ENCODE measurements at places on chromosomes 12 and 14. TPM values are rescaled to one million over a fixed set of nuclear protein-coding genes. Genes with fewer than 3 reads are reported as not detected.
A peak's percentile ranks its signal among the peaks of the same experiment; 100 is the strongest.

DNA sequence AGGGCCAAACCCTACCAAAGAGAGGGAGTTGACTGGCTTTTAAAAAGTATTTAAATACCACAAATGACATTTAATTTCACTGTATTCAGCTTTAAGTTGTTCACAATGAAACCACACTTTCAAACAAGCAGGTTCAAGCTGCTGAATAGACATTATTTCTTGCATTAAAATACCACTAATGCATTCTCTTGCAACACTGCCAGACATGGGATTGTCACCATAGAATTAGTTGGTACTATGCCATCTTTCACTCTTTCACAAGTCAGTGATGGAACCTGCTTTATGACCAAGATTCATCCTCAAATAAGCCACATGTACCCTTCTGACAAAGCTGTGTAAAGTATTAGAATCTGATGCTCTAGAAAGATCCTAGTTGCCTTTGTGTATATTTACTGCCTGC, 239.4 kb downstream of the PAWR start:
- H3K4me3 ChIP-seq: no peak overlapping the region
- DNase-seq: no peak
- no peaks in the 10 kb centered on the region for H3K27me3 ChIP-seq
- H3K4me1 ChIP-seq: no peaks in the 10 kb centered on the region
- H3K36me3 ChIP-seq: no peaks in the 10 kb centered on the region
- H3K27ac ChIP-seq: no peak overlapping the region

- H3K4me1 ChIP-seq: no peaks in the 10 kb centered on the region
- no peak overlapping the region for H3K27ac ChIP-seq
- no peaks in the 10 kb centered on the region for H3K27me3 ChIP-seq
- peaks cover 9% of the 10 kb centered on the region for H3K36me3 ChIP-seq
These were observed 26.2 kb upstream of the PLEKHD1 start for GRCh38 chr14:69458350-69458749.

DNA sequence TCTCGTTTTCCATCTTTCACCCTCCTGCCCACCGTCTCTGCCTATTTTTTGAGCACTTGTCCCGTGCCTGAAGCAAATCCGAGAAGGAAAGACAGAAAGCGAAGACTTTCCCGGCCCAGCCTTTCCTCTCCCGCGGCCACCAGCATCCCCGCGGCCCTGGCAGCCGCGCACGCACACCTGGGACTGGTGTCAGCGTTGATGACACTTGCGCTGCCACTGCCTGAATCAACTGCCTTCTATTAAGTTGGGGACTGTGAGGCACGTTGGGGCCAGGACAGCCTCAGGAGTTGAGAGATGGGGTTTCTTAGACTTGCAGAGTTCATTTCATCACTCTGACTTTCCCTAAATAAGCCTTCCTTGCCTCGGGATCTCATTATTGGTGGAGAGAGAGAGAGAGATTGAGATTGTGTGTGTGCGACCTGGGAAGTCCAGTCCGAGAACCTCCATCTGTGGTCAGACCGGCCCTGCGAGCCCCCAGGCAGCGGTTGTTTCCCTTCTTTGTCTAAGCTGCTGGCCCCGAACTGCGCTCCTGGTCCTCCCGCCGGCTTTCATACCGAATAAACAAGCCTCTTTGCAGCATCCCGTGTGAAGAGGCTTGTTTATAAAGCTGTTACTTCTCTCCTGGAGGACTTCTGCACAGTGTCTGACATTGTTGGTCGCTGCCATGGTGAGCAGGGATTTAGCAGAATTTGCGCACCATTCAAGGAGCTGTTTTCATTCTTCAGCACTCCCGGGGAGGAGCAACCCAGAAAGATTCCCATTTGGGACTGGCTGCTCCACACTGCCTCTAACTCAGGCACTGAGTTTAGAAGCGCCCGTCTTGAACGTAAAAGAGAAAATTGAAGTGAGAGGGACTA, 1.5 kb downstream of the PDZRN4 start:
- peaks cover 3% of the 10 kb centered on the region for H3K36me3 ChIP-seq
- H3K27me3 ChIP-seq: peaks cover 40% of the 10 kb centered on the region
- peaks cover 5% of the 10 kb centered on the region for H3K4me1 ChIP-seq
- DNase-seq: no peak

DNA sequence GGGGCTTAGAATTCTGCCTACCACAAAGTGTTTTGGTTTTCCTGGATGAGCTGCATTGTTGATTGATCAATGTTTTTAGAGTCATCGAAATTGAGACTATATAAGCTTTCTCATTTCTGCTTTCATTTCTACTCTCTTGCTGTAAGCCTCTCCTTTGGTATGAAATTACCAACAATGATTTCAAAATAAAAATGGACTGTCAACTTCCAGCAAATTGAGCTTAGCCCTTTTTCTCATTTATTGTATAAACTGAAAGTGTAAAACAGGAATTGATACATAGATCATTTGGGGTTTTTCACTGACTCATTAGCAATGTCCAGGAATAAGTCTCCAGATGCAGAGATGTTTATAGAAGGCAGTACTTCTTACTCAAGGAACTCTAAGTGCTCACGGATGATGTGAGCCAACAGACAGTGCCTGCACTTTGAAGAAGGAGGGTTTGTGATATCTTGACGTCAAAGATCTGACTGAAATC, 20.0 kb upstream of the PCNX1 start:
- H3K27ac ChIP-seq: peak overlapping the region; percentile 95
- no peak for DNase-seq
- peak overlapping the region; percentile 89 for H3K4me3 ChIP-seq

DNA sequence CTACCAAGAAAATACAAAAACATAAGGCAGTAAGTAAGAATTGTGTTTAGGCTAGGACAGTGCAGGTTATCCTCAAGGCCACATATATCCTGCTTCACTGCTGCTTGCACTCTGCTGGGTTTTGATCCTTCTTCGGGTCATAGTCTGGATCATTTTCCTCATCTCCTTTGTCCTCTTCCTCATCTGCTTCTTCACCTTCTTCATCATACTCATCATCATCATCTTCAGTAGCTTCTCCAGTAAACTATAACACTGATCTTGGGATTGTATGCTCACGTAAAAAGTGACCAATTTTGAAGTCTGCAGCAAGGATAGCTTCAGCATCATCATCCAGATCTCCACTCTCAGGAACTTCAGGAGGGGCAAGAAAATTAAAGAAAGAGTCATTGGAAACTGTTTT, 29.4 kb downstream of the YARS2 start:
- H3K4me1 ChIP-seq: peaks cover 8% of the 10 kb centered on the region
- H3K4me3 ChIP-seq: no peak overlapping the region
- DNase-seq: no peak
- H3K27ac ChIP-seq: peak overlapping the region; percentile 86
- H3K36me3 ChIP-seq: peaks cover 7% of the 10 kb centered on the region

- peaks cover 12% of the 10 kb centered on the region for H3K4me1 ChIP-seq
- DNase-seq: no peak
These were observed 53.7 kb downstream of the APAF1 start for GRCh38 chr12:98698603-98699463.

DNA sequence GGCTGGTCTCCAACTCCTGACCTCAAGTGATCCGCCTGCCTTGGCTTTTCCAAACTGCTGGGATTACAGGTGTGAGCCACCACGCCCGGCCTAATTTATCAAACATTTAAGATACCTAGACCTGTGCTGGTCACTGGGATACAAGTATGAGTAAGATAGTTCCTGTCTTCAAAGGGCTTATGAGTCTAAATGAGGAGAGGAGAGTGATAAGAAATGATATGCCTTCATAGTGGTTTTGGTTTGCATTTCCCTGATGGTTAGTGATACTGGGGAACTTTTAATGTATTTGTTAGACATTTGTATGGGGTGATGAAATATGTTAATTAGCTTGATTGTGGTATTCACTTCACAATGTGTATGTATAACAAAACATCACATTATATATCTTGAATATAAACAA, 21.2 kb downstream of the TMED10 start:
- peak overlapping the region; percentile 81 for H3K27ac ChIP-seq
- peaks cover 40% of the 10 kb centered on the region for H3K4me1 ChIP-seq
- DNase-seq: no peak
- H3K4me3 ChIP-seq: peak overlapping the region; percentile 79
- no peaks in the 10 kb centered on the region for H3K36me3 ChIP-seq

- no peak for DNase-seq
- H3K4me3 ChIP-seq: no peak overlapping the region
- no peak overlapping the region for H3K27ac ChIP-seq
- no peaks in the 10 kb centered on the region for H3K36me3 ChIP-seq
- peaks cover 7% of the 10 kb centered on the region for H3K4me1 ChIP-seq
These were observed 112.3 kb upstream of the NCOR2 start for GRCh38 chr12:124679533-124680371.

GRCh38 chr14:63659726-63660125, 18.1 kb upstream of the WDR89 start:
- H3K4me3 ChIP-seq: no peak overlapping the region
- H3K36me3 ChIP-seq: no peaks in the 10 kb centered on the region
- H3K27ac ChIP-seq: no peak overlapping the region
- no peak for DNase-seq
- H3K4me1 ChIP-seq: no peaks in the 10 kb centered on the region
- H3K27me3 ChIP-seq: no peaks in the 10 kb centered on the region

DNA sequence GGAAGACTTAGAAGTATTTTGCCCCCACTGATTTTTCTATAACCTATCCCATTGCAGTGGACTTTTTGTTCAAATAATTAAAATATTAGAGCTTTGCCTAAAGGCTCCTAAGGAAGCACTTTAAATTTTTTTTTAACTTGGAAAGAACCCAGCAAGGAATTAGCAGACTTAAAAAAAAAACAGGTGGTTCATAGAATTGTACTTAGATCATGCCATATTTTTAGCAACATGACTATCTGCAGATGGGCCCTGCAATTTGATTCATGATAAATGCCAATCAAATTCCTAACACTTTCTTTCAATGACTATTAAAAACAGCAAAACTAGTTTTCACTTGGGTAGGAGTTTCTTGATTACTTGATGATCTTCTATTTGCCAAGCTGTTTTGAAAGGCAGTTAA, 11.5 kb downstream of the ADAMTS20 start:
- no peaks in the 10 kb centered on the region for H3K36me3 ChIP-seq
- no peak overlapping the region for H3K27ac ChIP-seq
- H3K4me1 ChIP-seq: no peaks in the 10 kb centered on the region
- H3K27me3 ChIP-seq: peaks cover 4% of the 10 kb centered on the region

DNA sequence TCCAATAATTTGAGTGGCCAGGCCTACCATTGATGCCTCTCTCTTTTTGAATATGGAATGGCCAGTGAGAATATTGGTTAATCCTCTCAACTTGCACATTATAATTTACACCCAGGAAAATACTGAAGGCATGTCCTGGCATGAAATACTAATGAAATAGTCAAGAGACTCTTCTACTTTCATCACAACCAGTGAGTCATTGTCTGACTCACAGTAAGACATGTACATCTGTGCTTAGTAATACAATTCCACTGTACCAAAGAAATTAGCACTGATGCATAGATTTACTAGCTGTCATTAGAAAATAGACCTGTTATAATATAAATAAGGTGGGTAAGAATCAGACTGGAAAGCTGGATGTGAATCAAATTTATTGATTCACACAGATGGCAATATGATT, 31.6 kb downstream of the KCNC2 start:
- no peaks in the 10 kb centered on the region for H3K4me1 ChIP-seq
- DNase-seq: no peak
- no peak overlapping the region for H3K27ac ChIP-seq
- no peaks in the 10 kb centered on the region for H3K27me3 ChIP-seq
- H3K36me3 ChIP-seq: no peaks in the 10 kb centered on the region

GRCh38 chr12:22325218-22325617, 9.3 kb downstream of the ST8SIA1 start:
- no peak for DNase-seq
- H3K27me3 ChIP-seq: no peaks in the 10 kb centered on the region
- H3K4me3 ChIP-seq: no peak overlapping the region
- peaks cover 2% of the 10 kb centered on the region for H3K36me3 ChIP-seq
- peaks cover 59% of the 10 kb centered on the region for H3K4me1 ChIP-seq
- H3K27ac ChIP-seq: no peak overlapping the region

- H3K27me3 ChIP-seq: peaks cover 64% of the 10 kb centered on the region
- no peaks in the 10 kb centered on the region for H3K4me1 ChIP-seq
- peaks cover 5% of the 10 kb centered on the region for H3K36me3 ChIP-seq
- DNase-seq: no peak
- H3K27ac ChIP-seq: no peak overlapping the region
These were observed 42.8 kb upstream of the SCN8A start for GRCh38 chr12:51548241-51548640.

DNA sequence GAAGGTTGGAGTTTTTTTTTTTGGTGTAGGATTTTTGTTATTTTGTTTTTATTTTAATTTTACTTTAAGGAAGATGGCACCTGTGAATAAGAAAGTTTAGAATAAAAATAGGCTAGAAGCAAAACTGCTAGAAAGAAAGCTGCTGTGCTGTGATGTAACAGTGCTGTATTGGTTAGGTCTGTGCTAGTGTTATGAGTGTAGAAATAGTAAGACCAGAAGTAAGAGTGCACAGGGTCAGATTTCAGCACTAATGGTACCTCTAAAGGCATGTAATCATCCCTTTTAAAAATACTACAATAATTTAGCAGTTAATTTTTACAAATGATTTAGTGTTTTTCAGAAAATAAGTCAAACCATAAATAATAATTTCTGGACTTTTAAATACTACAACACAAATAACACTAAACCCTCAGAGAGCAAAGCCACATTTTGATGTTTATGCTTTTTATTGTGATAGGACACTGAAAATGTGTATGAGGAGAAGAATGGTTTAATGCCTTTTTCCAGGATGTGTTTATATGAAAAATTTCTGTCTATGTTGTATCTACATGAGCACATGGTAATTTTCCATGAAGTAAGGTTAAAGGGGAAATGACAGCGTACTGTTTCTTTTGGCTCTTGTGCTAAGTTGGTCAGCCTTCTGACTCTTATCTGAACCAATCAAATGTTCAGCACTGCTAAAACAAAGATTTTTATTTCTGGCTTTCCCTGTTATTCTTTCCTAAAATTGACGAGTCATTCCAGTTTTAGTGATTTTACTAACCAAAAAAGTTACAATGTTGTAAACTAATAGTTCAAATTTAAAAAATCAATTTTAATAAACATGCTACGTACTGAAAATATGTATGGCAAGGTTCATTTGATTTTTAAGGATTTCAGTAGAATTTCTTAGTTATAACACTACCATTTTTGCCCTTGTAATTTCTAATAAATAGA, 96.1 kb downstream of the PPHLN1 start:
- no peak for DNase-seq
- peaks cover 30% of the 10 kb centered on the region for H3K4me1 ChIP-seq
- H3K27me3 ChIP-seq: no peaks in the 10 kb centered on the region
- no peak overlapping the region for H3K27ac ChIP-seq

GRCh38 chr12:120010661-120011230, 21.7 kb downstream of the BICDL1 start:
- H3K4me3 ChIP-seq: peak overlapping the region; percentile 87
- no peaks in the 10 kb centered on the region for H3K27me3 ChIP-seq
- no peak for DNase-seq
- H3K36me3 ChIP-seq: peaks cover 2% of the 10 kb centered on the region

ADAMTS20 gene
- total RNA-seq: not detected

CARMIL3 gene
- 0.31 TPM for total RNA-seq

PSMD9 gene
- 51.3 TPM for total RNA-seq

NFATC4 gene
- total RNA-seq: not detected

RDH5 gene
- 12.9 TPM for total RNA-seq

ESPL1 gene
- 0.83 TPM for total RNA-seq

BDKRB2 gene
- total RNA-seq: not detected

ENDOU gene
- not detected for total RNA-seq
